ENCODE measurements at places on chromosomes 7 and 10.

DNA sequence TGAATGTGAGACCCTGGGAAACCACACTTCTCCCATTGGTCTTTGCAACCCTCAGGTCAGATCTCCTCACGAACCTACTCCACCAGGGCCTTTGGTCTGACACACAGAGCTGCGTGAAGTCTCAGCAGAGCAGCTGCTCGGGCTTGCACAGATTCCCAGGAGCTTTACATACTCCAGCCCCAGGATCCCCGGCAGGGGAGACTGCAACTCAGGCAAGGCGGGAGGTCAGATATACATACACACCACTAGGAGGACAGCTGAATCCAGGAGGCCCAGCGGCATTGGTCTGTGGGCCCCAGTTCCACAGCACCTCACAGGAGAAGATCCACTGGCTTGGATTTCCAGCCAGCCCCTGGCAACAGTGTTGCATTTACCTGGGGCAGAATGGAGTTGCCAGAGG lies 239.2 kb downstream of the GPAM start:
- DNase-seq: no peak

DNA sequence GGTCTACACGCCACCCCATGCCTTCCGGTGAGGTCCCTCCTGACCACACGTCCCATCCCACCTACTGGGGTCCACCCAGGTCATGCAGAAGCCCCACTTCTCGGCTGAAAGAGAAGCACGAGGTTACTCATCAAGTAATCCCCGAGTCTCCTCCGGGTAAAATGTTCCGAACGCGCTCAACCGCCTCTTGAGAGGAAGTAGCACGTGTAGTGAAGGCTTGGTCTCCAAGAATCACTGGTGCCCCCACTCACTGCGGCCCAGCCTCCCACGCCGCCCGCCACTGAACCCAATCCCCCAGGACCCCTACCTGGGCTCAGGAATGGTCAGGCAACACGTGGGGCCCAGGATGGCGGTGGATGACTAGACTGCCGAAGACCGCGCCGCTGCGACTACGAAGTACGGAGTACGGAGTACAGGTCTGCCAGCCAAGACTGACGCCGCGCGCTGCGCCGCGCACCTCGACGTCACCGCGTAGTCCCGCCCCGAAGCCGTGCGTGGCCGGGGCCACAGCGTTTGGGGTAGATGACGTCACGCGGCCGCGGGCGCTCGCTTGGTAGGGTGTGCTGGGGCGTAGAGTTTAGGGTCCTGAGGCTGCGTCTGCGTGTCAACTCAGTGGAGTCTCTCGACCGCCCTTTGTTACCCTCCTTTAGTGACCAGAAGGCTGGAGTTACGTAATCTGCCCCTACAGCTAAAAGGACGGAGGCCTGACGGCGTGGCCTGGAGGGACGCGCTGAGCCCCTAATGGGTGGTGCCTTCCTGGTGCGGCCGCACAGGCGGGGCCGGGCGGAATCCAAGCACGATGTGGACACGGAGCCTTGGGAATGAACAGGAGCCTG lies 7.6 kb upstream of the MYO1G start:
- peak; percentile 96 for DNase-seq

GRCh38 chr7:51644216-51644615 lies 327.6 kb upstream of the COBL start:
- no peak for DNase-seq

DNA sequence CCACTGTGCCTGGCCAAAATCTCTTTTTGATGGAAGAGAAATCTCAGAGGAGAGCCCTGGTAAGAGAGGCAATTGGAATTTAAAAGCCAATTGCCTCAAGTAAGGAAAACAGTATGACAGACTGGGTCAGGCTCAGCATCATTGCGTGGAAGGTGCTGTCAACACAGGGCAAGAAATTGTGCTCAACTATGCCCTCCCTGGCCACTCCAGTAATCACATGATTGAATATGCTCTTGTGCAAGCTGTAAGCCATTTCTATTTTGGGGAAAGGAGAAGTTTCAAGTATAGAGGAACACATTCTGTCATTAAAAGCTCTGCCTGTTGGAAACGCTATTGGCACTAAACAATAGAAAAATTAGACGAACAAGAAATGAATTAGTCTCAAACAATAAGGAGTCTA lies 1127.7 kb downstream of the REEP3 start:
- no peak for DNase-seq

GRCh38 chr7:149598721-149599308 lies 101.2 kb upstream of the ZNF746 start:
- DNase-seq: peak; percentile 42

GRCh38 chr10:71064413-71065118 lies 147.8 kb upstream of the UNC5B start:
- DNase-seq: peak; percentile 12

DNA sequence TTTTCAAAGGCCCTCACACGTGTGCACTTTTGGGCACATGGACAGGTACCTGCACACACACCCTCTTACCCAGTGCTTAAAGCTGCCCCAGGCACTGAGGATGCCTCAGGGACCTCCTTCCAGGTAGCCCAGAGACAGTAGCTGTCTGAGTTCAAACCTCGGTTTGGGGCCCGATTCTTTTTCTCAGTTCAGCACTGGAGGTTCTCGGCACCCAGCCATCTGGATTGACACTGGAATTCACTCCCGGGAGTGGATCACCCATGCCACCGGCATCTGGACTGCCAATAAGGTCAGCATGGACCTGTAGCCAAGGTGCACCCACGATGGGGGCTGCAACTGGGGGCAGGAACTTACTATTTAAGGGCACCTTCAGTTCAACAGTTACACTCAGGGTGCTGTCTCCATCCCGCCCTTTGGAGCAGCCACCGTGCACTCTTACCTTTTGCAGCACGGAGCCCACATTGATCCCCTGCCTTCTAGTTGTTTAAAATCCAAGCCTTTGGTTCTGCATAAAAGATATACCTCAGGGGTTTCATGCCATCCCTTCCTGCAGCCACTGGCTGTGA lies 17.7 kb downstream of the CPA5 start:
- DNase-seq: no peak

GRCh38 chr10:128859738-128860386 lies 607.2 kb upstream of the MGMT start:
- no peak for DNase-seq

DNA sequence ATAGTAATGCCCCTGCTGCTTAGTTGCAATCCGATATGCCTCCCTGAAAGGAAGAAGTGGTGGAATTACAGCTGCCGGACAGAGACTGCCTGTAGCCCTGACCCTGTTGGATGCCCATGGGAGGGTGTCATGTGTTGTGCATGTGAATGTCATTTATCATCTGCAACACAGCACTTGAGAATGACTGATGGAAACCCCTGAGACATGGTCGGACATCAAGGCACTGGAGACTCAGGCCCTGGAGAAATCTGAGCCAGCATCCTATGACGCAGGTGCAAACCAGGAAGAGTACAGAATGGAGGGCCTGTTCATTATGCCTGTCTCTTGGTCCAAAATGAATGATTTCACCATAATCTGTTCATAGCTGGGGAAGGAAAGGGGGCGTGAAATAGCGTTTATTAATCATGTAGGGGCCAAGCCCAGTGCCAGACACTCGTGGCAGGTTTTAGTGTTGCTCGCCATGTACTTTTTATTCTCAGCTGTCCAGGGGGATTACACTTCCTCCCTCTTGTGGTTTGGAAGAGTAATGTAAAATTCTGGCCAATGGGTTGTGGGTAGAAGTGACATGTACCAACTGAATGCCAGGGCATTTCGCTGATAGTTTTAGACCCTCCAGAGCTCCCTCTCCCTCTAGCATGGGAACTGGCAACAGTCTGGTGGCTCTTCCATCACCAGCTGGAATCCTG lies 23.0 kb upstream of the LEP start:
- no peak for DNase-seq

GRCh38 chr7:134696261-134696660 lies 49.6 kb downstream of the BPGM start:
- no peak for DNase-seq
